ENCODE measurements at places on chromosomes 3 and 15.

DNA sequence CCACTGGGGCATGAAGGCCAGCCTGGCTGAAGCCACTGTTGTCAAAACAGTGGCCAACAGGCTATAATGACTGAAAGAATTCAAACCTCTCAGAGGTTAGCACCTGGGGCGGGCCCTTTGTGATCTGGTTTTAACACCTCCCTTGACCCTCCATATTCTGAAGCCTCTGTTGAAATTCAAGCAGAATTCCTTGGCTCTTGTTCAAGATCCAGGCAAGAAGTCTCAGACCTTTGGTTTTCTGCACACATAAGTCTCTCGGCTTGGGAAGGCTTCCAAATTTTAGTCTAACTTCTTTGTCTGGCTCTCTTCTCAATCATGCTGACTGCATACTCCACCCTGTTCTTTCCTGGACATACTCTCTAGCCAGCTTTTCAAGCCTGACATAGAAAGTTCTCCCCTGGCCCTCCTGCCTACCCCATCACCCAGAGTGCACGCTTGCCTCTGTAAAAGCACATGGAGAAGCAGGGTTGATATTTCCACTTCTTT lies 144.5 kb downstream of the PDZRN3 start:
- no peak for DNase-seq

GRCh38 chr15:91385311-91385710 lies 285.3 kb downstream of the SV2B start:
- DNase-seq = no peak

DNA sequence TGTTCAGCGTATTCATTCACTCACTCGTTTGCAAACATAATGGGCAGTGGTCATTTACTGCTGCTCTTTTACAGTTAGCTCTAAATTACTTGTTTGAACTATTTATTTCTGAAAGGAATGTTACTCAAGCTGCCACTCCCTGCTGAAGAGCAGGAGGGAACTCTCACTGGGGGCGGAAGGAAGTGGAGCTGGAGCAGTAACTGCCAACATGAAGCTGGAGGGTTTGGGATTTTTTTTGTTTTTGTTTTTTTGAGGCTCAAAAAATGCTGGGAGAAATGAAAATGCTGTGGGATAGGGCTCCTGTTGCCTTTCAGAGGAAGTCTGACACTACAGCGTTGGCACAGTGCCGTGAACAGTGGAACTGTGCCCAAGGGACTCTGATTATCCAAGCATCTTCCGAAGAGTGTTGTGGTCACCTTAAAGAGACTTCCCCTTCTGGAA lies 44.1 kb downstream of the SENP2 start:
- peak; percentile 37 for DNase-seq

DNA sequence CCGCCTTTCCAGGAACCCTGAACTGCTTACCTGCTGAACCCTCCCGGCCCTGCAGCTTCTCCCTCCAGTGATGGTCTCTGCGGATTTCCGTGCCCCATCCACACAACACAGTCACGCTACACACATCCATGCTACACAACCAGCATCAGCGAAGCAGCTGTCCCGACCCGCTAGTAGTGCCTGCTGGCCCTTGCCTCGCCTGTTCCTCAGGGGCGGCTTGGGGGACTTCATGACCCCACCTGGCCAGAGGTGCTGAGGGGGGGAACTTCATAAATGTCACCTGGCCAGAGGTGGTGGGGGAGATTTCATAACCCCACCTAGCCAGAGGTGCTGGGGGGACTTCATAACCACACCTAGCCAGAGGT lies 530 bp upstream of the TUBGCP5 start:
- DNase-seq = no peak

DNA sequence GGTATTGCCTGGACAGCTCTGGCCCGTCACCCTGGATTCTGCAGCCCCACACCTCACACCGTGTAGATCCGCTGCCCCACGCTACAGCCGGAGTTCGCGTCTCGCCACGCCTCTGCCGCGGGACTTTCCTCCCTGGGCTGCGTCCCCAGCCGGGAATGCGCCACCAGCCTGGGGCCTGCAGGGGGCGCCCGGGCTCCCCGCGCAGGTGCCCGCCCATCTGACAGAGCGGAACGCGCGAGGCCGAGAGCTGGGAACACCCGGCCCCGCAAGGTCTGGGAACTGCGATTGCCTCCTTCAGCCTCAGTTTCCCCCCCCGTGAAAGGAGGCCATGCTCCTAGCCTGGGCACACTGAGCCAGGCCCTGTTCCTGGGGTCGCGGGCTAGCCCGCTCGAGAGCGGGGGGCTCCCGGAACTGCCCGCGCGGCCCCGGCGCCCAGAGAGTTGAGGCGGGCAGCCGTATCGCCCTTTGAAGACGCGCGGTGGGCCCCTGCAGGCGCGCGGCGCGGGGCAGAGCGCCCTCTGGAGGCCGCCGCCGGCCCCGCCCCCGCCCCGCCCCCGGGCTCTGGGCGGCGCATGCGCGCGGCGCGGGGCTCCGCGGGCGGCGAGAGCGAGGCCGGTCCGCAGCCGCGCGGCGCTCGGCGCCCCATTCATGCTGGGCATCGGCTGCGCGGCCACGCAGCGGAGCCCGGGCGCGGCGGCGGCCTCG lies at the start of gene PLXNA1:
Gene PLXNA1, plus strand, starts transcription at position 645 of the 705 bp plus-strand sequence. CDS start 5,479 bp downstream, outside the sequence.
- peak; percentile 93 for DNase-seq

GRCh38 chr3:169604568-169604967 lies 58.9 kb downstream of the MECOM start:
- no peak for DNase-seq

Data from suppressor macrophage (primary cell).